Stimulated activated CD8-positive, alpha-beta memory T cell treated with anti-CD3 and anti-CD28 coated beads, Interleukin-2, amount 100 ng/mL, for 1 hour (primary cell): ENCODE measurements at places on chromosomes 6 and 20.

- DNase-seq = no peak
Observed at GRCh38 chr20:9071976-9072726, 3.3 kb downstream of the PLCB4 start.

- DNase-seq = no peak
Observed at GRCh38 chr6:156916130-156916801, 139.1 kb downstream of the ARID1B start.

GRCh38 chr6:114000069-114000468 is 29.1 kb upstream of the HDAC2 start:
- DNase-seq = no peak

DNA sequence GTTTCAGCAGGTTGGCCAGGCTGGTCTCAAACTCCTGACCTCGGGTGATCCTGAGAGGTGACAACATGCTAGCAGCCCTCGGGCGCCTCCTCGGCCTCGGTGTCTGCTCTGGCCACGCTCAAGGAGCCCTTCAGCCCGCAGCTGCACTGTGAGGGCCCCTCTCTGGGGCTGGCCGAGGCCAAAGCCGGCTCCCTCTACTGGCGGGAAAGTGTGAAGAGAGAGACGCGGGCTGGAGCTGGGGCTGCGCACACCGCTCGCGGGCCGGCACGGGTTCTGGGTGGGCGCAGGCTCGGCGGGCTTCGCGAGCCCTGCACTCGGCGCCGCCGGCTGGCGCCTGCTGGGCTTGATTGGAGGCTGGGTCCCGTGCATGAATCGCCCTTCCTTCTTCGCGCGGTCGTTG is 80.8 kb upstream of the RBM24 start:
- DNase-seq = no peak

- DNase-seq = no peak
Observed at GRCh38 chr6:3175715-3176402, 18.5 kb upstream of the TUBB2A start.

GRCh38 chr20:34559311-34560140 is 1.0 kb downstream of the MAP1LC3A start:
- no peak for DNase-seq

DNA sequence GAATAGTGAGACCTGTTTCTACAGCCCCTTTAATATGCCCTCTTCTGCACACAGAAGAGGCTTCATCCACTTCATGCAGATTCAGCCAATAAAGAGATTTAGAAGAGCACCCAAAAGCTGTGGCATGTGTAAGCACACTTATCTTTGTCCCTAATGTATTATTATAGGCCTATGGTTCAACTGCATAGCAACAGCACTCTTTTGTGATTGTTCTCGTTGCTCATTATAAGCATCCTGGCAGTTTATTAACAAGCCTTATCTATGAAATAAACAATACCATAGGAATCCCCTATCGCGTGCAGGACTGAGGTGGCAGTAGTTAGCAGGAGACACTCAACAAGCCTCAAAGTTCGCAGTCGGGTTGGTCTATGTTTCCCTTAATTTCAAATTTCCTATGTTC is 138.5 kb upstream of the BEND6 start:
- DNase-seq = no peak

DNA sequence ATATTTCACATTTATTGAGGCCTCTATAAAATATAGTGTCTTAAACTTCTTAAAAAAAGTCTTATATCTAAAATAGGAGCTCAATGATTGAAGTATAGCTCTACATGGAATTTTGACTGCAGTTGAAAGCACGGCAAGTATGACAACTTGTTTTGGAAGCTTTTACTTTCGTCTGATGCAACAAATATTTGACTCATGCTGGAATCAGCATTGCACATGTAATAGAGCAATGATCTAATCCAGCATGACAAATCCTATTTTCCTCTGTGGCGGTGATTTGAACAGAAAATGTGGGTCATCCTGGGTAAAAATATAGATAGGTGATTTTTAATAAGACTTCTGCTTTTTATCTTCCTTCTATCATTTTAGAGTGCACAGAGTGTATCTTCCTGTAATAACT is 111.6 kb downstream of the TINAG start:
- no peak for DNase-seq

GRCh38 chr6:117483645-117484016 is 1.2 kb downstream of the DCBLD1 start:
- DNase-seq = no peak

- DNase-seq = no peak
Observed at GRCh38 chr6:53979468-53980067, 131.7 kb upstream of the MLIP start.

- no peak for DNase-seq
Observed at GRCh38 chr6:39428816-39429215, 106.3 kb upstream of the KCNK16 start.

- DNase-seq = no peak
Observed at GRCh38 chr20:33662172-33662571, at the start of gene C20orf144. Gene C20orf144 (plus strand): TSS chr20:33662327. CDS start chr20:33662346, 19 bp downstream.

DNA sequence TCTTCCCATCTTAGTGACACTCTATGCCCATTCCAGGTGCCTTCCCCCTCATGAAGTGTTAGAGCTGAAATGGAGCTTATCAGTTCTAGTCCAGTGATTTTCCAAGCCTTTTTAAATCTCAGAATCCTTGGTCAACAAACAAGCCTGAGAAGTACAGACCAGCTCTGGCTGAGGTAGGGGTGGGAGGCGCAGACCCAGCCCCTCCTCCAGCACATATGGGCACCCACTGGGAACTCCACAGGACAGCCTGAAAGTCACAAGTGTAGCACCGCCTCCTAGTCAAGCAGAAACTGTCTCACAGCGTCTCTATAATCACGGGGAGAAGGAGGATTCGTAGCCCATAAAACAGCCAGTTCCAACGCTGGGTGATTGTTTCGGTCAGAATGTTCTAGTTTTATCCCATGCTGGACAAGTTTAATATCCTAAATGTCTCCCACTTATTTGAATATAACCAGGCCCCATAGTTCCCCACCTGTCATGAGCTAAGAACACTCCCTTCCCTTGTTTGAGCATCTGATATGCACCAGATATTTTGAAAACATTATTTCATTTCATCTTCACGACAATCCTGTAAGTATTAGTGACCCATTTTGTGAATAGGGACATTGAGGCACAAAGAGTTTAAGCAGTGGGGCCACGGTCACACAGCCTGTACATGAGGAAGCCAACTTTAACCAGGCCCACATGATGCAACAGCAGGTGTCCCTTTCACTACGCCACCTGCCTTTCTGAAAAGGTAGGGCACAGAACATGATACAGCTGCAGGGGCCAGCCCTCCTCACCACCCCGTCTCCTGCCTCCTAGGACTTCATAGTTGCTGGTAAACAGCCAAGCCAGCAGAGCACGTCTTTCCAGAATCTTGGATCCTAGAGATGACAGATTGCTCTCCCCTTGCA is 40.1 kb downstream of the TRAF3IP2 start:
- DNase-seq = no peak

- DNase-seq = no peak
Observed at GRCh38 chr6:148524976-148525375, 182.3 kb downstream of the SASH1 start.

GRCh38 chr6:44473393-44474189 is 86.1 kb downstream of the CDC5L start:
- no peak for DNase-seq

GRCh38 chr6:122052346-122052900 is 347.0 kb upstream of the HSF2 start:
- DNase-seq = no peak

- DNase-seq = no peak
Observed at GRCh38 chr20:19327401-19327800, 115.0 kb downstream of the SLC24A3 start.

- DNase-seq = no peak
Observed at GRCh38 chr6:11534561-11534960, 3.0 kb upstream of the TMEM170B start.

- DNase-seq = no peak
Observed at GRCh38 chr20:16619953-16620352, 46.7 kb upstream of the KIF16B start.

DNA sequence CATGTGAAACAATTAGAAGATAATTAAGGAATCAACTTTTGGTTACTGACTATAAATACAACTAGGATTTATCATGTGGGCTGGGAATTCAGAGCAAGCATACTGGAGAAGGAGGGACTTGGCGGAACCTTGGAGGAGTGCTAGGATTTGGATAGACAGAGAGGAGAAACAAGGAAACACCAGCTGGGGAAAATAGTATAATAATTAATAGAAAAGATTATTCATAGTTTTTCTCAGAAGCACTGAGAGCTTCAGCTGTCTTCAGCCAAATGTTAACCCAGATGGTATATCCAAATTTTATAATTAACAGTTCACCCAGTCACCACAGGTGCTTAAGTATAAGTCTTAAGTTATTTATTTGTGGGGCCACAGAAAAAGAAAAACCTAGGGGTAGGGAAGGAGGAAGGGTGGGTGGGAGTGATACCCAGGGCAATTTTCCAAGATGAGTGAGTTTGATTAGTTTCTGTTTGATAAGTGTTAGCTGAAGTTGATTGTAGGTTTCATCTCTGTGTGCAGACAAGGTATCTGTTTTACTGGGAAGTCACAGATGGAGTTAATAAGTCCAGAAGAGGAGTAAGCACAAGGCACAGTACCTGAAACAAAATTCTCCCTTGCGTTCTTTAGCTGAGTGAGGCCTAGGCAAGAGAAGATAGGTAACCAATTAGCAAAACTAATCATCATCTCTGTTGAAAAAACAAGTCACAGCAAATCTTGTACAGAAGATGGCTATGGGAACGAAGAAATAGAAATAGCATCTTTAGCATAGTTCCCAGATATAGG is 175.5 kb downstream of the TFAP2B start:
- DNase-seq = no peak

GRCh38 chr6:123022975-123023374 is 26.9 kb downstream of the CLVS2 start:
- no peak for DNase-seq

GRCh38 chr20:58984691-58985090 is 3.6 kb downstream of the NELFCD start:
- DNase-seq = no peak

DNA sequence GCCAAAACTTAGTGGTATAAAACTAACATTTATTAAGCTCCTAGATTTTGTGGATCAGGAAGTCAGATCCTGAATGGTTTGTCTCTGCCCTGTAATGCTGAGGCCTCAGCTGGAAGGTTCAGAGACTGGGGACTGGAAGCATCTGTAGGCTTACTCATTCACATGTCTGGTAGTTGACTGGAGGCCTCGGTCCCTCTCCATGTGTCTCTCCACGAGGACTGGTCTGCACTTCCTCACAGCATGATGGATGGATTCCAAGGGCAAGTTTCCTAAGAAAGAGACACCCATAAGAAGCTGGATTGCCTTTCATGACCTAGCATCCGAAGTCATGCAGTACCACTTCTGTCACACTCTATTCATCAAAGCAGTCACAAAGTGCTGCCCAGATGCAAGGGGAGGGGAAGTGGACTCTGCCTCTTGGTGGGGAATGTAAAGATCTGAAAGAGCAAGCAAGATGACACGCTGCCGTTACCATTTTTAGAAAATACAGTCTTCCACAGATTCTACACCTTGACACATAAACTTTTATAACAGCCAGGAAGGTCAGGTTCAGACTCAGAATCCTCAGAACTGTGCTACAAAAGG is 17.2 kb upstream of the MDGA1 start:
- DNase-seq = no peak

DNA sequence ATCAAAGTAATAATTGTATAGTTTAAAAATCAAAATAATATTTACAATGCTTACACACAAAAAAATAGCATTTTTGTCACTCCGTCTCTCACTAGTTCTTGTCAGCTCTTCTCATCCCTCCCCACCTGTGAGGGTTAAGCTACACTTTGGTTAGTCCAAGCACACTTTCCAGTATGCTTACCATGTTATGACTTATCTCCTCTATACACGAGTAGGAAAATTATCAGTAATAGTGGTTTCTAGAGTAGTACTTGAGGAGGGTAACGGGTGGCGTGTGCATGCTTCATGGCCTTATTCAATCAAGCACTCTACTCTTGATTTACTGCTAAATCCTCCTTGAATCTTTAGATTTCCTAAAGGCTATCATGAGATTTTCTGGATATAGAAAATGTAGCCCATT is 443.7 kb downstream of the UTRN start:
- no peak for DNase-seq

DNA sequence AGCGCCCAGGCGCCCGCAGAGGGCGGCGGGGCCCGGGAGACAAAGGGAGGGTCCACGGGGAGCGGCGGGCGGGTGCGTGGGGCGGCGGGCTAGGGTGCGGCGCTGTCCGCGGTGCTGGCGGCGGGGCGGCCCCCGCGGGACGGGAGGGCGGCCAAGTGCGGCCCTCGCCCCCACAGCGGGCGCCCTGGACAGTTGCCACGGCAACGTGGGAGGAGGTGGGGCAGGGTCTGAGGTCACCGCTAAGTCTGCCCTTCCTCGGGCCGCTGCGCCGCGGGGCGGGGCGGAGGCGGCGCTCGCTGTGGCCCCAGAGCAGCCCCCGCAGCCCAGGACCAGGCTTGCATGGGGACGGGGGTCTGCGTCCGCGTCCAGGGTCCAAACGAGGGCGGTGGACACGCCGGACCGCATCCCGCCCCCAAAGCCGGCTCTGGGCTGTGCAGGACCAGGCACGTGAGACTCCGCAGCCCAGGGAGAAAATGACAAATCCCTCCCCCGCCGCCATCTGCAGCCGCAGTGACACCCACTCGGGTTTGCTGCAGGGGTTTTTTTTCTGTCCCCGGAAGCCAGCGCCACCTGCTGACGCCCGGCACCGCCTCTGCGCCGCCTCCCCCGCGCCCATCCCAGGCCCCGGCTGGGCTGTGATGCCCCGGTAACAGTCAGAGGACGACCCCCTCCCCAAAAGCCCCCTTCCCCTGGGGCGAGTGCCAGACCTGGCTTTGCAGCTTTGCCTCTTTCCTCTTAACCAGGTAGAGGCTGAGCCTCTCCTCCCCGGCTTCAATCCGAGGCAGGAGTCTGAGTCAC is 36.8 kb downstream of the YTHDF1 start:
- DNase-seq = peak; percentile 47

DNA sequence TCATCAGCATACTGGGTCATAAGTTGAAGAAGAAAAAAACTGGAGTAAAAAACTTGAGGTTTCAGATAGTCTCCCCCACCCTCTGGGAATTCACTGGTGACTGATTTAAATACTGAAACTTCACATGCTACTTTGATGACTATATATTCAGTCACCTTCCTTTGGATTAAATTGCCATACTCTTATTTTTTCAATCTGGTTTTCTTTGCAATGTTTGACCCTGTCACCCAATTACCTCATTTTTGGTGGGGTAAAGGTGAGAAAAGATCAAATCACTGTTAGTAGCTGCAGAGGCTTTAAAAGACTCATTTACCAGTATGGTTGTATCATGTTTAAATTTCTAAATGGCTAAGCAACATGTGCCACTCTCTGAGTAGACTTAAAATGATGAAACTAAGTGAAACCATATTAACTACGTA is 862.7 kb upstream of the FLRT3 start:
- DNase-seq = no peak

GRCh38 chr6:31888276-31889258 is 8.9 kb downstream of the EHMT2 start:
- peak; percentile 36 for DNase-seq

DNA sequence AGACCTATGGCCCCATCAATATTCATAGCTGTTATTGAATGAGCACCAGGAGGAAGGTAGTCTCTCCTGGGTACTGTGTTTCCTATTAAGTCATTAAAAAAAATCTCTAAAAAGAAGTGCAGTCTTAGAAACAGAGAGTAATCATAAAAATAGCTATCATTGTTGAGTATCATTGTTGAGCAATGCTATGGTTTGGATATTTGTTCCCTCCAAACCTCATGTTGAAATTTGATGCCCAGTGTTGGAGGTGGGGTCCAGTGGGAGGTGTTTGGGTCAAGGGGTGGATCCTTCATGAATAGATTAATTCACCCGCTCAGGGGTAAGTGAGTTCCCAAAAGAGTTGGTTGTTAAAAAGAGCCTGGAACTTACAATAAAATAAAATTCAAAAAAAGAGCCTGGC is 88.1 kb upstream of the IYD start:
- no peak for DNase-seq
